ENCODE measurements at places on chromosomes 6 and 20. TPM values are rescaled to one million over a fixed set of nuclear protein-coding genes. Genes with fewer than 3 reads are reported as not detected.

Gene RIPPLY2
- polyA plus RNA-seq = not detected

- H3K36me3 ChIP-seq = no peaks in the 10 kb centered on the region
- no peak for DNase-seq
- peak overlapping the region; percentile 50 for H3K4me3 ChIP-seq
- peaks cover 17% of the 10 kb centered on the region for H3K27me3 ChIP-seq
- peaks cover 44% of the 10 kb centered on the region for H3K4me1 ChIP-seq
Measured at GRCh38 chr20:64041040-64041780, 5.2 kb downstream of the C20orf204 start.

DNA sequence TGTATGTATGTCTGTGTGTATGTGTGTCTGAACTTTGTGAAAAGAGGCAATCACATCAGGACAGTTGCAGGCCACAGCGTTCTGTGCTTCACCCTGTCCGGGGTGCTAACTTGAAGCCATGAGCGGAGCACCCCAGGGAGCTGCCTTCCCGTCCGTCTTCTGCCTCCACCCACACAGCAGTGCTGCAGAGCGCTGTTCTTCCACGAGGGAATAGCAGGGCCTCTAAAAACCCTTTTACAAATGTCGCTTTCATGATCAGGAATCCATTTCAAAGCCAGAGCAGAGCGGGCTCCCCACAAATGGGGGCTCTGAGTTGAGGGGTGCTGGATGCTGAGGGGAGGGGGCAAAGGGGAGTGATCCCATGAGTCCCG is 131.5 kb downstream of the RNASET2 start:
- H3K4me1 ChIP-seq = peaks cover 4% of the 10 kb centered on the region
- H3K27me3 ChIP-seq = peaks cover 9% of the 10 kb centered on the region
- no peak overlapping the region for H3K4me3 ChIP-seq
- no peak overlapping the region for H3K27ac ChIP-seq
- no peaks in the 10 kb centered on the region for H3K36me3 ChIP-seq

DNA sequence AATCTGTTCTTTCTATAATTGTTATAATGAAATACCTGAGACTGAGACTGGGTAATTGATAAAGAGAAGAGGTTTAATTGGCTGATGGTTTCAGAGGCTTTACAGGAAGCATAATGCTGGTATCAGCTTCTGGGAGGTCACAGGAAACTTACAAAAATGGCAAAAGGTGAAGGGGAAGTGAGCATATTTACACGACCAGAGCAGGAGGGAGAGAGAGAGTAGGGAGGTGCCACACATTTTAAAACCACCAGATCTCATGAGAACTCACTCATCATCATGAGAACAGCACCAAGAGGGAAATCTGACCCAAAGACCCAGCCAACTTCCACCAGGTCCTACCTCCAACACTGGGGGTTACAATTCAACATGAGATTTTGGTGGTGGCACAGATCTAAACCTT is 2.6 kb upstream of the SIRPB1 start:
- H3K36me3 ChIP-seq = no peaks in the 10 kb centered on the region
- H3K4me1 ChIP-seq = peaks cover 63% of the 10 kb centered on the region
- H3K4me3 ChIP-seq = peak overlapping the region; percentile 9
- peaks cover 3% of the 10 kb centered on the region for H3K27me3 ChIP-seq

DNA sequence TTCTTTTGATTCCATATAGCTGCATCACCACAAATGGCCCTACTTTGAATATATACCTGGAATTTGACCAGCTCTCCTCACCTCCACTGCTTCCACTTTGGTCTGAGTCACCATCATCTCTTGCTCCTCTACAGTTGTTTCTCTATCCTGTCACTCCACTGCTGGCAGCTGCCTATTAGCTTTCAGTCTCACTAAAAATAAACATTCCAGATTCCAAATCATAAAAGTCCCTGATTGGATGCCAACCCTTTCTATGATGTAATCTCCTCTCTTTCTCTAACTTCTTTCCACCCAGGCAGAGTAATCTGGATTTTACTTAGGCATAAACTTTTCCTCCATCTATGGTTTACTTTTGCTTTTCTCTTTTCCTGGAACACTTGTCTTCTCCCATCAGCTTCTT is 49.1 kb downstream of the RFPL4B start:
- DNase-seq = no peak
- H3K36me3 ChIP-seq = peaks cover 7% of the 10 kb centered on the region
- H3K4me3 ChIP-seq = no peak overlapping the region
- no peak overlapping the region for H3K27ac ChIP-seq

DNA sequence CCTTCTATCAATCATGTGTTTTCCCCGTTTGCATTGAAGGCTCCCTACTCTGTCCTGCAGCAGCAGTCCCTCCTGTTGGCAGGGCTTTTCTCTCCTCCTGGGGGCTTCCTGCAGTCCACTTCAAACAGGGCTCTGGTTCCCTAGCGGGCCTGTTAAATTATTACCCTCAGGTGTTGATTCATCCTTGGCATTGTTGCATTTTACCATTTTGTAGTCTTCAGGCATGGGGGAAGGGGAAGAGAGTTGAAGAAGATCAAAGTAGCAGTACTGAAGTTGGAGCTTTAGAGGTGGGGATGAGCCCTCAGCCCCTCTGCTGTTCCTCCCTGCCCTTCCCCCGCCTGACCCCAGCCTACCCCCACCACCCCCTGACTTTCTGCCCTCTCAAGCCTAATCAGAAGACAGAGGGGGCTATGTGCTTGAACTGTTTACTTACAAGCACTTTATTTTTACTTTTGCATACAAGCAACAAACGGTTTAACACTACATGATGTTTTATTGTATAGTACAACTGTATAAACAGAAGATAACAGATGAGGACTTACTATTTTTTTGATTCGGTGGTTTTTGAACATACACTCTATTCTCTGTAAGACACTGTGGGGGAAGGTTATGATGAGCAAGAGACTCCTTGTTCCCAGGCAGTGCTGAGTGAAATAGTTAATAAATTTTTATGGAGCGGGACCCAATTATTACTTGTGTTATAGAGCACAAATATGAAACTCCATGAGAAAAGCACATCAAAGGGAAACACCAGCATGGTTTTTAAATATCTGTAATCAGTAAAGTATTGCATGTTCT is 169.7 kb downstream of the EYA4 start:
- no peaks in the 10 kb centered on the region for H3K36me3 ChIP-seq
- H3K27me3 ChIP-seq = no peaks in the 10 kb centered on the region
- DNase-seq = no peak
- no peak overlapping the region for H3K4me3 ChIP-seq
- H3K4me1 ChIP-seq = no peaks in the 10 kb centered on the region

DNA sequence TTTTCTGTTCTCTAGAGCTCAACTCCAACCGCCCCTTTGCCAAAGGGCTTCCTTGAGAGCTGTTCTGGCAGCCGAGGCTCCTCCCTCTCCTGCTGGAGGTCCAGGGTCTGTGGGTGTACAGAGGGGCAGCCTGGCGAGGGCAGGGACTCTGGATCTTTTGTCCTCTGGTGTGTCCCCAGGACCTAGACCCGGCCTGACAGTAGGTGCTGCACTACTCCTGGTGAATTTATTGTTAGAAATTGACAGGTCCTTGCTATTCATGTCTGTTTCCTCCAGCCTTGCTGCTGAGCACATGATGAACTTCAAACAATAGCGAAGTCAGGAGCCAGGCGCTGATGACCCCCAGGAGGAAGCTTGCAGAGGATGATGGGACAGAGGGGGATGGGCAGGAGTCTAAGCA is 234.7 kb upstream of the SULF2 start:
- DNase-seq = no peak
- H3K27ac ChIP-seq = peak overlapping the region; percentile 81
- H3K27me3 ChIP-seq = peaks cover 15% of the 10 kb centered on the region
